ENCODE measurements at places on chromosomes 7 and 10.

DNA sequence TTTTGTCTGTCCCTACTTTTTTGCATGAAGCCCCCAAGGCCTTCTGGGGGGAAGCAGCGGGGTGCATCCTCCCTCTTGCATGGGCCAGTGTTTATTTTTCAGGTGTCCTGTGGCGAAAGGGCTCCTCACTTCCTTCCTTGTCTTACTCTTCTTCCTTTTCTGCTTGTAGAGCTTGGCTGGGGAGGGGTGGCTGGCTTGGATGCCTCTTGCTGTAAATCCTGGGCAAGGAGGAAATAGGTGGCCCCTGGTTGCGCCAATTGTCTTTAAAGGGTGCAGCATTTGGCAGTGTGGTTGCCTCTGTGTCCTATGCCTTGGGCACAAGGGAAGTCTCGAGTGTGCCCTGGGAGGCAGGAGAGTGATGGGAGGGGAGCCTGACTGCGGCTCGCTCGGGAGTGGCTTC lies 95.0 kb downstream of the SH2D4B start:
- DNase-seq, result no peak

GRCh38 chr7:104133238-104133637 lies 74.6 kb downstream of the ORC5 start:
- DNase-seq, result no peak

GRCh38 chr10:114103284-114103683 lies 59.6 kb downstream of the ADRB1 start:
- DNase-seq, result peak; percentile 23

- no peak for DNase-seq
These were observed 2.2 kb upstream of the ATP6V1F start for GRCh38 chr7:128860158-128861073.

DNA sequence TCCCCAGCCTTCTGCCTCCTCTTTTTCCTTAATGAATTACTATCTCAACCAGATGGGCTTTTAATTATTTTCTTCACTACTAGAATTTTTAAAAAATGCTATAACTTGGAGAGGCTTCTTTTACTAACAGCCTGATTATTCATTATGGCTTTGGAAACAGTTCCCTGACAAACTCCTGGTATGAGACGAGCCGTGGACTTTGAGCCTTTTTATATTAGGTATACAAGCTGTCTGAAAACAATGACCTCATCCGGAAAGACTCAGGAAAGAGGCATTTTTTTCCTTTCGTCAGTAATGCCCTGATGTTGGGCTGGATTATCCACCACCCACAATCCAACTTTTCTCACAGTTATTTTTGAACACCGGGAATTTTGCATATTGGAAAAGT lies 26.7 kb upstream of the ABLIM1 start:
- no peak for DNase-seq

GRCh38 chr7:36527549-36527913 lies 137.9 kb downstream of the ANLN start:
- DNase-seq, result no peak

DNA sequence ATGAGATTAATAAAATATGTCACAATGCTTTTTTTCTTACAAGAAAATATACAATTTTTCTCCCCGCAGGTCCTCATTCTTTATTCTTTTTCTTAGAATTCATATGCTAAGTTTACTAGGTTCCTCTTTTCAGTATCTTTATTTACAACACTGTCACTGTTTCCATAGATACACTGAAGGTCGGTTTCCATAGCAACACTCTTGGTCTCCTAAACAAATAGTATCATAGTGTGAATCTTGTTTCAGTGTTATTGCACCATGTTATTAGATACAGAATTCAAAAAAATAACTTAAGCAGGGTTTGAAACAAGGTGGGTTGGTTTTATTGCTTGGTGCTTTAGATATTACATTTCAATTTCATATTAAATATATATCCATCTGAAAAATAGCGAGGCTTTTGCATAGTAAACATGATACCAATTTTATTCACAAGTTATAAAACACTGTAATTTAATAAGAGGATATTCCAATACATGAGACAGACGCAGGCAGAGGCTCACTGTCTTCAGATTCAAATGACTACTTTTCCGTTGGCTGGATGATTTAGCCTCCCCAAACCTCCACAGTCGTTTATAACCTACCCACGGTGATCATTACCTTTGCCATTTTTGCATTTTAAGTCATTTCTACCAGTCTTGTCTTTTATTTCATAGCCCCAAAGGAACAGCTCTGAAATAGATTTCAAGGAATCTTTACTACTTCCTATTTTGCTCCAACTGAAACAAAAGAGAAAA lies 88.9 kb upstream of the KLF6 start:
- no peak for DNase-seq

- no peak for DNase-seq
These were observed 19.2 kb upstream of the R3HCC1L start for GRCh38 chr10:98115031-98115787.

DNA sequence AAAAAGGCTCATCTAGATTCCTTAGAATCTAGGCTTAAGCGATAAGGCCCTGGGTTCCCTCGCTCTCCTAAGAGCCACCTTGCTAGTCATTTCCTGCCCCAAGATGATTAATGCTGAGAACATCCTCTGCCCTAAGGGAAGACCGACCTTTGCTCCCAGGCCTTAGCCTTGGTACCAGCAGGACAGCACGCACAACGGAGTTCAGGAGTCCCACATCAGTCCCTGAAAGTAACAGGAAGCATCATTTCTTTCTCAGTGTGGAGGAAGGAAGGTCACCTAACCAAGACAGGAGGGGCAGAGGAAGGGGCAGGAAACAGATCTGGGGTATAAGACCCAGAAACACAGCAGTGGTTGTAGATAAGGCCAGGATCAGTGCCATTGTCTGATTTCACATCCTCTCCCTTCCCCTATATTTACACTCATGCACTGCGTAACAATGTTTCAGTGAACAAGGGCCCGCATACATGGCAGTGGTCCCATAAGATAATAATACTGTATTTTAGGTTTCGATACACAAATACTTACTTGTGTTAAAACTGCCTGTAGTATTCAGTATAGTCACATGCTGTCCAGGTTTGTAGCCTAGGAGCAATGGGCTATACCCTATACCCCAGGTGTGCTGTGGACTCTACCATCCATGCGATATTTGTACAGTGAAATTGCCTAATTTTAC lies 8.1 kb upstream of the FAM107B start:
- no peak for DNase-seq

DNA sequence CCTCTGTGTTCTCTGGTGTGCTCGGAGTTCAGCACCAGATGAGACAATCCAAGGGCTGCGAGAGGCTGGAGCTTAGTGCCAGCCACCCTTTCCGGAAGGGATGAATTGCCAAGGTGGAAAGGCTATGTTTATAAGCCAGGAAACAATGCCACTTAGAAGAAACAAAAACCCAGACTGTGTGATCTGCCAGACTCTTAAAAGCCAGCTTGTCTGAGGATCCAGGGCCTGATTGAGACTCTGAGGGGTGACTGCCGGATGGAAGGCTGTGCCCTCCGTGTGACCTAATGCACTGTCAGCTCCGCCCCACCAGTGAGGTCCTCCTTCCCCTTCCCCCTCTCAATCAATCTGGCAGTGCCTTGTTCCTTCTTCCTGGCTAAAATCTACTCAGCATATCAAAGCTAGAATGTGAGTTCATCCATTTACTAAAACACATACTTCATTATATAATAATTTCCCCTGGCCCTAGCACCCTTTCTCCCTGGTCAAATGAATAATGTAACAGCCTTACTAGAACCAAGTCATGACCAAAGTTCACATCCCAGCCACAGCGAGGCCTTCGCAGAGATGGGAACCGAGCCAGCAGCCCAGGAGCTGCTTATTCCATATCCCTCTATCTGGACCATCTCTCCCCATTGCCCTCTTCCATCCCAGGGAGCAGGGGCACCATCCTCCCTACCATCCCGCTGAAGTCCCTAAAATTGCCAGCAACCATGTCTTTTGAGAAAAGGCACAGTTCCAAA lies 25.5 kb downstream of the FAM107B start:
- DNase-seq, result no peak

- no peak for DNase-seq
These were observed 172.3 kb downstream of the RAPGEF5 start for GRCh38 chr7:22184549-22185199.

- no peak for DNase-seq
These were observed 69.6 kb downstream of the ZNF727 start for GRCh38 chr7:64114791-64115190.

GRCh38 chr7:94971051-94971867 lies 63.9 kb downstream of the PPP1R9A start:
- no peak for DNase-seq

GRCh38 chr7:157276731-157277562 lies 59.9 kb upstream of the DNAJB6 start:
- DNase-seq, result no peak

DNA sequence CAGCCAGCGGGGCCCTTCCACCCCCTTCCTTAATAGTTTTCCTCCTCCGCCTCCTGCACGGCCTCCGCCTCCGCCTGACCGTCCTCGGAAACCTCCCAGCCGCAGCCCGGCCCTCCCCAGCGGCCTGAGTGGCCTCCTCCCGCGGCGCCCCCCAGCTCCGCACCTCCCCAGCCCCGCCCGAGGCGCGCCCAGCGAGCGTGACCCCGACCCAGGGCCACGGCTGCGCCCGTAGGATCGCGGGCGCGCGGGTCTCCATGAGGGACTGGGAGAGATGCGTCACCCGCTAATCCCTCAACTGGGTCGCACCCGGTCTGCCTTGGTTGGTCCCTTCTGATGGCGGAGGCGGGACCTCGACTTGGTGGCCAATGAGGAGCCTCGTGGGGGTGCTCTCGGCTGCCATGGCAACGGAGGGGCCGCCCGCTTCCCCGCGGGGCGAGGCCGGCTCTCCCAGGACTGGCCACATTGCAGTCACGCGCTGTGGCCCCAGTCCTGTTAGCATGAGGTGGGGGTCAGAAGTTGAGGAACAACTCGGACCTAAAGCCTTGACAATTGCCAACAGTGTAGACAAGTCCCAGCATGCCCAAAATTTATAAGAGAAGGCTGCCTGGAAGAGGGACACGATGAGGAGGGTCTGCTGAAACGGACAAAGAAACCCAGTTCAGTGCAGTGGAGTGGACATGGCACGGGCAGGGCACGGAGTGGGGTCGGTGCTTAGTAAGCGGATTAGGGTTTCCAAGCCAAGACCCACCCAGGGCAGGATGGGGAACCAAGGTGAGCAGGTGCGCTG lies 24.3 kb downstream of the DDIT4 start:
- peak; percentile 87 for DNase-seq

DNA sequence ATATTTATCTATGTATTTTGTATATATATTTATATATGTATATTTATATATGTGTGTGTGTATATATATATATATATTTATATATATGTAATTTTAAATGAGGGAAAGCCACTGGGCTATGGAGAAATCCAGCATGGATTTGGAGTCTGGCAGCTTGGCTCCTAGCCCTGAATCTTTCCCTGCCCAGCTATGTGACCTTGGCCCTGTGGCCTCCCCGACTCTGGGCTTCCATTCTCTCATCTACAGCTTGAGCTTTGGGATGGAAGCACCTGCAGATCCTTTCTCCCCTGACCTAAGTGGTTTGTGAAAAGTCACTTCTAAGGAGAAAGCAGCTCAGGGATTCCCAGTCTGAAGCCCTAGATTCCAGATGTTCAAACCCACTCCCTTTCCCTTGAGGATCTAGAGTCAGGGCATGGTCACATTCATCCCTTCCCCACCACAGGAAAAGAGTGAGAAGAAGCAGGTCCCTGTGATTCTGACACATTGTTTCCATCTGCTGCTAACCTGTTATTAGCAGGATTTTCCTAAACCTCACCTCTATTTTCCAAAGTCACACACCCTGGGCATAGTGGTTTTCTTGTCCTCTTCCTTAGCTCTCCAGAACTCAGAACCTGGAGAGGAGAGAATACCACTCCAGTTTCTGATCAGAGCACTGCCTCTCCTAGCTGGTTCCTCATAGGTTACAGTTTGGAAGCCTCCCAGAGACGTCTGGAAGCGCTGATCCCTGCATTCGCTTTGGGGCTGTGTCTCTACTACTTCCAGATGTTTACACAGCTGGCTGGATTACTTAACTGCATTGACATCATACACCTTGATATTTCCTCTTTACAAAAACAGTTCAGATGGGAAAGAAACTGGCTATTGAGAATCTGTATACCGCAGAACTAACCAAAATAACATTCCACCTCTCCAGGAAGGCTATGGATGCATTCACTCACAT lies 327.5 kb upstream of the ZMIZ1 start:
- DNase-seq, result no peak

GRCh38 chr10:118871244-118871865 lies 116.6 kb upstream of the CACUL1 start:
- no peak for DNase-seq

- DNase-seq, result no peak
These were observed 303.6 kb upstream of the PITRM1 start for GRCh38 chr10:3476186-3476585.

DNA sequence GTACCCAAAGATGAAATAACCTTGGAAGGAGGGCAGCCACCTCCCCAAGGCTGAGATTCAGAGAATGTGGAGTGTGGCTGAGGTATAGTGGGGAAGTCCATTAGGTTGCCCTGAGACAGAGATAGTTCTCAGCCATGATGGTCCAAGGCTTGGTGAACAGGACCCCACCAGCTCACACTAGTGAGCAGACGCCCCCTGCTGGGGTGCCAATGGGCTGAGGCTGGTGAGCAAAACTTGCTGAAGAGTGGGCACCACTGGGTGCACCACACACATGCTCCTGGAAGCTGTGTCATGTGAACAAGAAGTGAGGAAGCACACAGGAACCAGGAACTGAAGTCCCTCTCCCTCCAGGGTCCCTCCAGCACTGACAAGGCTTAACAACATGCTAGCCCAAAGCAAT lies 8.9 kb downstream of the FBXL13 start:
- DNase-seq, result no peak

GRCh38 chr7:100893318-100893895 lies 2.3 kb downstream of the ACHE start:
- DNase-seq, result no peak

DNA sequence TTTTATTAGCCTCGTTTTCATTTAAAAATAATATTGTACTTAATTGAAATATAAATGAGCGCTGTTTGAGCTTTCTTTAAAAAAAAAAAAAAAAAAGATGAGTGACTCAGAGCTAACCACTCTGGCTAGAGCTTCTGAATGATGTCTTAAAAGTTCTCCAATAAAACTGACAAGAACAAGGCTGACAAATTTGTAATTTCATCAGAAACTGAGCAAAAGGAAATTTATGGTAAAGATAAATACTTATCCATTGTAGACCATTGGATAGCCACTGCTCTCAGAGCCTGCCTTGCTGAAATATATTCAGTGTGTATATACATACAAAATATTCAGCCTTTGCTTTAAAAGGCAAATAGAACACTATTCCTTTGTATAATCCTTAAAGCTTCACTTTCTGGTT lies 91.2 kb upstream of the OIT3 start:
- DNase-seq, result no peak

DNA sequence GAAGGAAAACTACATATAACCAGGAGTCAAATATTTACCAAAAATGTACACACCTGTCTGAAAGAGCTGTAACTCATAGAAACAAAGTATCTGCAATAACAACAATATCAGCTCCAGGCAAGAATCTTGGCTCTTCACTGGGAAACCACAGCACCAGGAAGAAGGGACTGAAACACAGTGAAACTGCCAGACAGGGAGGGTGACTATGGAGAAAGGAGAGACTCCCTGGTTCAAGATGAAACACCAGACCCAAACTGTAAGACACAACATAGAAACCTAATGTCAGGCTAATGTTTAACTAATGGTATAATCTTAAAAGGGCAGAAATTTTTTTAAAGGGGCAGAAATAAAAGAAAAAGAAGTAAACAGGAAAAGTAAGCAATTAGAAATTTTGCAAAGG lies 11.5 kb upstream of the TAS2R39 start:
- no peak for DNase-seq
